AG08396 (cell line): ENCODE measurements at places on chromosomes 12 and 14.

GRCh38 chr14:38286452-38286851 lies 30.6 kb upstream of the CLEC14A start:
- no peak for DNase-seq

DNA sequence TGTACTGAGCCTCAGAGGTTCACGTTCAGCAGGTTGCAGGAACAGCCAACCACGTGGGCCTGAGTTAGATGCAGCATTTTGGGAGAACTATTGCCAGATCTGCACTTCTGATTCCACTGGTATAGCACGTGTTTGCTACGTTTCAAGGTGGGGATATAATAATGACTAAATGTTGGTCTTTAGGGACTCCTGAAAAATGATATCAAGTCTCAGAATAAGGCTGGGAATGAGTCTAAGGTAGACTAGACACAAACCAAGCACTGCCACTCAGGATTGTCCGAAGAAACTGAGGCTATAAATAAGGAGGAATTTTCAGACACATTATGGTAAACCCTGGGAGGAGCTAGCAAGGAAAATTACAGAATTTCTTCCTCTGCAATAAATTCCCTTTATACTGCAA lies 98.1 kb downstream of the ESR2 start:
- no peak for DNase-seq

GRCh38 chr14:98069712-98070171 lies 1202.3 kb downstream of the BCL11B start:
- DNase-seq: no peak

DNA sequence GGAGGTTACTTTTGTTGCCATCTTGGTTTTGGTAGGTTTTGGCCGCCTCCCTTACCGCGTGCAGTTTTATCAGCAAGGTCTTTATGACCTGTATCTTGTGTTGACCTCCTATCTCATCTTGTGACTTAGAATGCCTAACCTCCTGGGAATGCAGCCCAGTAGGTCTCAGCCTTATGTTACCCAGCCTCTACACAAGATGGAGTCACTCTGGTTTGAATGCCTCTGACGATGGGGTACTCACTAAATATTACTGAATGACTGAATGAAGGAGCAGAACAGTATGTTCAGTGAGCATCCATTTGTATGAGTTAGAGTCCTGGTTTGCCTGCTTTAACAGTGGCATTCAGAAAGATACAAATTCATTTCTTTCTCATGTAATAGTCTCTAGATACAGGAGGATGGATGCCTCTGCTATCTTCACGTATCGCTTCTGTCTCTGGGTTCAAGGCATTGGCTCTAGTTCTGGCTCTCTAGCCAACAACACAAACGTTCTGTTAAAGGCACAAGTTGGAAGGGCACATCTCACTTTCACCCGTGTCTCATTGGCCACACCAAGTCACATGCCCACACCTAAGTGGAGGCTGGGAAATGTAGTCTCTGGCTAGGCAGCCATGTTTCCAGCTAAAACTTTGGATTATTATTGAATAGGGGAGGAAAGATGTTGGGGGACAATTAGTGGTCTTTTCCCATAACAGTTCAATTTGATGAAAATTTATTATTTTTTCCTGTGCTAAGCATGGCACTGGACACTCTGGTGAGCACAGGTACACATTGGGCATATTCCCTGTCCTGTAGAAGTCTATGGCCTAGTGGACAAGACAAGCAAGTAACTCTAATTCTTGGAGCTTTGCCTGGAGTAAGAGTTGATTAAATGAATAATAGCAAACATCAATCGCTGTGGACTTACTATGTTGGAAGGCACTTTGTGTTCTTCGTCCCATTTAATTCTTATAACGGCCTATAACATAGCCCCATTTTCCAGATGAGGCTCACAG lies 75.2 kb upstream of the RPH3A start:
- DNase-seq: peak; percentile 20

DNA sequence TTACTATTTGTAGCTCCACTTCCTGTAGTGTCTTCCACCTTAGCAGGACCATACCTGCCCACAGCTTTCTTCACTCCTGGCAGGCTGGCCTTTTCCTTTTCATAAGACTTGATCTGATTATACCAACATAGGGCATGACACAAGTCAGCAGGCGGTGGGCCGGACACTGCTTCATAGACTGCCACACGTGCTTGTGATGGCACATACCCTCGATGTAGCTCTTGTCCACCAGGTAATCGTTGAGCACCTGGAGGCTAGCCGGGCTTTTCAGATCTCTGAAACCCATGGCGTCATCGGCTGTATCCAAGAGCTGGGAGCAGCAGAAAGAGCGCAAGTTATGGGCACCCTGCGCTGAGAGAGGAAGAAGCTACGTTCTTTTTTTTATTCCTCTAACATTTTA lies 53.7 kb upstream of the TMEM263 start:
- DNase-seq: no peak

DNA sequence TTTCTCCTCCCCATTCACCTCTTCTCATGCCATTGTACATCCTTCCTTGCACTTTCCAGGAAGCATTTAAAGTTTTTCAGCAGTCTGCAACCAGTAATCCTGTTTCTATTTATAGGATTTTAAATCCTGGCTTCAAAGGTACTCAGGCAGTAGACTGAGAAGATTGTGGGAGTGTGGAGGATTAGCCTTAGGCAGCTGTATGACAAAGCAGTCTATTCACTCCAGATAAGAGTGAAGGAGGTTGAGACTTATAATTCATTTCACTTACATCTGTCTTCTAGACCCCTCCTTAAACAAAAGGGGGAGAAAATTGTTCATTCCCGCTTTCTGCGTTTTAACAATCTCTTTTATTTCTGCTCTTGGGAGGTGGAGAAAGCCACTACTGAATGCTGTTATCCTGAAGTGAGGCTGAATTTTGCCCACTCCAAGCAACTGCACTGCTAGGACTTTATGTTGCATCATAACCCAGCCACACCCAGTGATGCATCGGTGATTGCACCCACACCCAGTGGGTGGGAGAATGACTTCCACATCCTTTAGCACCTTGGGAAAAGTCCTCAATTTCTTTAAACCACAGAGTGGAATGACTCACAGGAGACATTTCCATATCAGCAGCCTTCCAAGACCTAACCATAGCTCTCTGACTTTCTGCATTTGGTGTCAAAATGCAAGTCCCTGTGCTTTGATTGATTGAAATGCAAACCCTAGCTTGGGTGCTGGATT lies 382.5 kb upstream of the ATP2B1 start:
- peak; percentile 47 for DNase-seq

DNA sequence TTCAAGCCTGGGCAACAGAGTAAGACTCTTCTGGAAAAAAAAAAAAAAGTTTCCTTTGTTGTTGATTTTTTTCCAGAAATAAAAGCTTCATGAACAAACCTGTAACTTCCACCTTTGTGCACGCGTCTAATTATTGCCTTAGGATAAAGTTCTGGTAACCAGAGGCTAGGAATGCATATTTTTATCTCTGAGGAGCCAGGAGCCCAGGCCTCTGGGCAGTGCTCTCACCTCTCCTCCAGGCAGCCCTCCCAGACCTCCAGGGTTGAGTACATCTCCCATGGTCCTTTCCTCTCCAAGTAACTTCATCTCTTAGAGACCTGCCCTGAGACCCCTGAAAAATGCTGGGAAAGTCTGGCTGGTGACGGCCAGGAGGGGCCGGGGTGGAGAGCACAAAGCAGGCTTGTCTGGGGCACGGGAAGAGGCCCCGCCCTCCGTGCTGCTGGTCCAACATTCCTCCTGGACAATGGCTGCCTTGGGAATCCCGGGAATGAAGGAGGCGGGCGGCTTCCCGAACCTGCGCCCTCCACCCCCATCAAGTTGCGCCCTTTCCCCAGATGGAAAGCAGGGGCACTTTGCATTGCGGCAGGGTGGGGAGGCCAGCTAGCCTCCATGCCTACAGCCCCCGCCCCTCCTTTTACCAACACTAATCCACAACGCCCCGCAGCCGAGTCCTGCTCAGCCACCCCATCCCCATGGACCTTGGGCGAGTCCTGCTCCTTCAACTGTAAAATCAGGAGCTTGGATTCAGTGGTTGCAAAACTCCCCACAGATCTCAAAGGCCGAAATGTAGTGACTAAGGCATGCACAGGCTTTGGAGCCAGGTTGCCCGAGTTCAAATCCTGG lies 7.3 kb upstream of the FIGNL2 start:
- DNase-seq: peak; percentile 87

DNA sequence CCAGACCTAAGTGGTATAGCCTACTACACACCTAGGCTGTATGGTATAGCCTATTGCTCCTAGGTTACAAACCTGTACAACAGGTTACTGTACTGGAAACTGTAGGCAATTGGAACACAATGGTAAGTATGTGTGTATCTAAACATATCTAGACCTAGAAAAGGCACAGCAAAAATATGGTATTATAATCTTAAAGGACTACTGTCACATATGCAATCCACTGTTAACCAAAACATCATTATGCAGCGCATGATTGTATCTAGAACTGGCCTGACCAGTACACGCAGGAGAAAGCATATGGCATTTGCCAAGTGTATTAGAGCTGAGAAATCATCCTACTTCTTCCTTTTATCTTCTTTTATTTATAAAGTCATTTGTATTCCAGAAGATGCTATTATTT lies 75.5 kb downstream of the SLC8A3 start:
- DNase-seq: no peak

GRCh38 chr12:110102255-110102654 lies 21.9 kb upstream of the IFT81 start:
- DNase-seq: peak; percentile 40

- no peak for DNase-seq
Measured at GRCh38 chr12:40117818-40118217, 11.9 kb upstream of the SLC2A13 start.

- no peak for DNase-seq
Measured at GRCh38 chr12:9794484-9795093, 32.7 kb upstream of the KLRF1 start.

GRCh38 chr14:97878727-97879126 lies 1081.5 kb downstream of the VRK1 start:
- no peak for DNase-seq

DNA sequence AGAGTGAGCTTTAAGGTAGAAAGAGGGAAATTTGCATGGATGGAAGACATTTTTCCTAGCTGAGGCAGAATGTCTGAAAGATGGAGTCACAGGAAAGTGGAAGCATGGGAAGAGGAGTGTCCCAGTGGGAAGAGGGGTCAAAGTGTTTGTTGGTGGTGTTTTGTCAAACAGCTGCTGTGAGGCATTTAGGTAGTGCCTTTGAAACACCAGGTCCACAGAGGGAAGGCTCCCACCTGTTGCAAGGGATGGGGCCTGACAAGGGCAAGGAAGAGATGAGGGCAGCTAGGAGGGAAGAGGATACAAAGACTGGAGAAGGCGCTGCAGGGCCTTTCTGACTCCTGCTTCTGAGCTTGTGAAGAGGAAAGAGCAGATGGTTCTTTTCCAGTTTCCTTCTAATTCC lies 91.8 kb upstream of the CISTR start:
- no peak for DNase-seq

DNA sequence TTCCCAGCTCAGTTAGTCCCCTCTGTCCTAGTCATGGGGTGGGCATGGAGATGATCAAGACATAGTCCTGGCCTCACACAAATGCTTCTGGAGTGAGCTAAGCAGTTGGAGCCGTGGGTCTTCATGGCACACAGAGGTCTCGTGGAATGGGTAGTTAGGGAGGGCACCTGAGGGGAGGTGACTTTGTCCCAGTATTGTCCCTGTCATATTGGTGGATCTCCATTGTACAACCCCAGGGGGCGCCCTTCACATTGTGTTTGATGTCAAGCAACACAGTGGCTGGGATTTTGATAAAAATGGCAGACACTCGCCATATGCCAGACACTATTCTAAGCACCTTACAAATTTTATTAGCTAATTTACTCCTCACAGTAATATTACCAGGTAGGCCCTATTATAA lies 175.4 kb upstream of the LHX5 start:
- no peak for DNase-seq

DNA sequence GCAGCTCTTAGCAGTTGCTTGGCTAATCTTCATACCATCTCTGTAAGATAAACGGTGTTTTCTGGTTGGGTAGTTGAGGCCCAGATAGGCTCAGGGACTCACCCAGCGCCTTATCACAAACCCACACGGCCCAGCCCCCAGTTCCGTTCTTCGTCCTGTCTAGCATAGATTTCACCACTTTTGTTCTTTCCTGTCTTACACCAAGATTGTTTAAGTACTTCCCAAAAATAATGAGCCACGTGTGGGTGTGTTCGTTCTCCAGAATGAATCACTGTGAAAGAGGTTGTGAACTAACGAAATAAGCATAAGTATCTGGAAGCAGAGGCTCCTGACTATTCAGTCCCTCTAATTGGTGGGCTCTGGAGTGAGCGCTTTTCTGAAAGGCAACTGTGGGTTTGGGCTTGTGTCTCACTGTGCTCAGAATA lies 21.4 kb downstream of the ACVR1B start:
- no peak for DNase-seq

DNA sequence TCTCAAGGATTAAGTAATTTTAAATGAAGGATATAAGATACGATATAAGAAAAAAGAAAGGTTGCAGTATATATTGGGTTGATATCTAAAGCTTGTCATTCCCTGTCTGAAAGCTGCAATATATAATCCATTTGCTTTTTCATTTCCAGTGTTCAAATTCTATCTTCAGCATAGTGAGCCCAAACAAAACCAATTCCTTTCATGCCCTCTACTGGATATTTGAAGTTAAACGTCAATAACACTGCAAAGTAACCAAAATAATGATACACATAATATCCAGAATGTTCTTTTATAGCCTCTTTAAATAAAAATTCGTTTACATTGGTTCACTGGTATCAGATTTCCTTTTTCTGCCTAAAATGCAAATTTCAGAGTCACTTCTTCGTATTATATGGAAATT lies 64.5 kb upstream of the DAAM1 start:
- DNase-seq: peak; percentile 34

GRCh38 chr12:7374423-7375144 lies 69.4 kb downstream of the CD163L1 start:
- peak; percentile 63 for DNase-seq

- no peak for DNase-seq
Measured at GRCh38 chr12:48361664-48362339, 11.1 kb upstream of the ZNF641 start.

DNA sequence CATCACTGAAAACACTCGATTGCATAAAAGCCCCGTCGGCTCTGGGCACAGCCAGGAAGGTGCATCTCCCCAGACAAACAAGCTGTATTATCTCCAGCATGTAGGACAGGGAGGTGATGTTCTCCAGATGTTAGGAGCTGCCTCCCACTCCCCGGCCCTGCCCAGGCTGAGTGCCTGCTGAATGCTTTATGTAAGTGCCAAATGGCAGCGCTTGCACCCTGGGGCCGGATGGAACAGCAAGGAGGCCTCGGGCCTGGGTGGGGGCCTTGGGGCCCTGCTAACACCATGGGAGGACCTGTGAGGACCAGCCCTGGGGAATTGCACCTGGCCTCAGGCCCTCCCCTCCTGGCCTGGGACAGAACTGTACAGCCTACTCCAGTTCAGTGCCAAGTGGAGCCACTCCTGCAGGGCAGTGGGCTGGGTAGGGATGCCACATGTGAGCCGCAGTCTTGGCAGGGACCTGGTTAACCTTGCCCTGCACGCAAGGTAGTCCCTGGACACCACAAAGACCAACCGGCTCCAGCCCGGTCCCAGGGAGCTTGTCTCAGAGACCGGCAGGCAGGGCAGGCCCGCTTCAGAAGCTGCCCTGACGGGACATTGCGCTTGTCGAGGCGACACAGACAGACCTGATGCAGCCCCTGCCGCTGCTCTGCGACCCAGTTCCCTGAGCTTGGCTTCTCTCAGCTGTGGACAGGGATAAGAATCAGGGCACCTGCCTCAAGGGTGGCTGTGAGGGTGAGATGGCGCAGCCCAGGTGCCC lies 35.3 kb upstream of the PPP1R13B start:
- no peak for DNase-seq
